ENCODE measurements at places on chromosomes 5 and 9.

DNA sequence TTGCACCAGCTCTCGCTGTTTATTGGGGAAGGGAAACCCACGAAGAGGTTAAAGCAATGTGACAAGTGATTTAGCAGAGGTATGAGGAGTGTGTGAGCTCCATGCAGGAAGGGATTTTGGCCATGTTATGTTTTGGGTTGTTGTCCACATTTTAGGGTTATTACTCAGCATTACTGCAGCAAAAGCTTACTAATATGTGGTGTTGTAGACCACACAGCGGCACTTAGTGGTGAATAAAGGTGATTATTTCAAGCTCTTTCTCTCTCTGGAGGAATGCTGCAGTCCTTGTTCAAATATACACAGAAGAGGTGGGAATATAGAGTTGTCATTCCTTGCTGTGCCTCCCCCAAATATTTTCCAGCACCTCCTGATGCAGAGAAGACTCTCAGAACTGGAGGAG lies 29.7 kb upstream of the AKNA start:
- no peak for DNase-seq

DNA sequence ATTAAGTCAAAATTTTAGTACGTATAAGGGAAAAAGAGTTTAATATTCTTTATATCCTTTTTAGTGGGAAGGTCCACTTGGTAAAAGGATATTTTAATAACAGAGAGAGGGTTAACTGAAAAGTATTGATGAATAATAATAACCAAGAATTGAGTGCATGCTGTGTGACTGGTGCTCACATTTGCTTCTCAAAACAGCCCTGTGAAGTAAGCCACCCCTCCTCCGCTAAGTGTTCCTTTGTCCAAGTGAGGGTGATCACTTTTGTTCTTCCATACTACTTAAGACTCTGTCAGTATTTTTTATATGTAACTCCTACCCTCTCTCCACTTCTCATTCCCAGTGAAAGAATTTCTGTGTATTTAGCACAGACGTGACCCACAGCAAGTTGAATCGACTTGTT lies 51.5 kb downstream of the SLC44A1 start:
- no peak for DNase-seq

DNA sequence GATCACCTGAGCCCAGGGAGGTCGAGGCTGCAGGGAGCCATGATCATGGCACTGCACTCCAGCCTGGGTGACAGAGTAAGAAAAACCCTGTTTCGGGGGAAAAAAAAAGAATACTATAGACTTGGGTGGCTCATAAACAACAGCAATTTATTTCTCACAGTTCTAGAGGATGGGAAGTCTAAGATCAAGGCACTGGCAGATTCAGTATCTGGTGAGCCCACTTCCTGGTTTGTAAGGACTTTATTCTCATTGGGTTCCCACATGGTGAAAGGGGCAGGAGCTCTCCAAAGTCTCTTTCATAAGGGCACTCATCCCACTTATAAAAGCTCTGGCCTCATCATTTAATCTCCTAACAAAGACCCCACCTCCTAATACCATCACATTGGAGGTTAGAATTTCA lies 8.7 kb downstream of the HINT1 start:
- no peak for DNase-seq

- no peak for DNase-seq
Measured at GRCh38 chr9:3513265-3513818, 12.5 kb downstream of the RFX3 start.

All from stimulated activated CD8-positive, alpha-beta memory T cell treated with anti-CD3 and anti-CD28 coated beads, Interleukin-4, amount 100 ng/mL, for 24 hours (primary cell).